Stimulated activated CD4-positive, alpha-beta T cell treated with anti-CD3 and anti-CD28 coated beads, Interleukin-4, amount 100 ng/mL, for 4 hours (primary cell): ENCODE measurements at places on chromosomes 1 and 21.

DNA sequence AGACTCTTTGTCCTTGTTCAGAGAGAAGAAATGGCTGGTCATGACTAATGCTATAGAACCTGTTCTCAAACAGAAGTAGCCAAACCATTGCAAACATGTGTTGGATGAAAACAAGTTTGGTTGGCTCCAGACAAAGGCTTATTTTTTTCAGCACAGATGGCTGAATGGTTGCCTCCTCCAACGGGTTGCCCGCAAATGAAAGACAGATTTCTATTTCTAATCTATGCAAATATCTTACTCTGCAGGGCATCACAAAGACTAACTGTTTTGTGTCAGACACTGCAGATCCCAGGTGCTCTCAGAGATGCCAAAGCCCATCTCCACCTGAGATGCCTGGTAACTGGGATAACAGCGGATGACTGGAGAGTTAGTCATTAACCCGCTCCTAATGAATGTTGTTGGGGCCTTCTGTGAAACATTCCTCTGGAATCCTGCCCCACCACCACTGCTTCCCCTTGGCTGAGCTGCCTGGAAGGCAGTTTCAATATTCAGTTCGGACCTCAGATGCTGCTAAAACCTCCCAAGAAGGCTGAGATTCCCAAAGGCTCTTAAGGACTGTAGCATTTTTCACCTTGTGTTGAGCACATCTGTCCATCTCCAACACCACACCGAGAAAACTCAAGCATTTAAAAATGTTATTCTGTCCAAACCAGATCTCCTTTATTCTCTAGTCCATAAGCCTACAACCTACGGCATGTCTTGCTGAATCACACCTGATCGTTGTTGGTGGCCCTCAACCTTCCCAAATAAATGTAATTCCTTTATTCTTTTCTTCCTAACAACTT, 104.4 kb downstream of the PTPN14 start:
- no peak for DNase-seq

- no peak for DNase-seq
Measured at GRCh38 chr1:51719146-51719545, 102.3 kb downstream of the OSBPL9 start.

DNA sequence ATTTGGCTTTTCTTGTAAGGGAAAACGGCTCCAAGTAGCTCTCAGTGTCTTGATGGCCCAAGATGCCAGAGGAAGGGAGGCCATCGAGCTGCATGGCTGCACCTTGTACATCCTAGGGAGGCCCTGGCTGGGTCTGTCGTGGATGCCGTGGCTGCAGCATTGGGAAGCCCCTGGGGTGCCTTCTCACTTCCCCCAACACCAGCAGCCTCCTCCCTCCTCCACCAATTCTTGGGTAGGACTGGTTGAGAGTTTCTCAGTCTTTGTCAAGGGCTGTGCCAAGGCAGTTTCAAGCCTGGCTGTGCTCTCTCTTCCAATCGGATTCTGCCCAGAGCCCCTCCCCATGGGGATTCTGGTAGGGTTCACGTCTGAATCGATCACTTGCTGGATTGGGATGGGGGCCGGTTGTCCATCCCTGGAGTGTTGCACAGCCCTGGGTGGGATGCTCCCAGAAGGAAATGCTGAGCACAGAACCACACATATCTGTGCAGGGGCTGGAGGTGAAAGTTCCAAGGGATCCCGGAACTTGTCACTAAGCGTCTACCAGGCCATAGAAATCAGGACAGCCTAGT, 14.0 kb upstream of the SPSB1 start:
- DNase-seq = no peak

- no peak for DNase-seq
Measured at GRCh38 chr1:25889470-25889869, 14.0 kb upstream of the PAQR7 start.

DNA sequence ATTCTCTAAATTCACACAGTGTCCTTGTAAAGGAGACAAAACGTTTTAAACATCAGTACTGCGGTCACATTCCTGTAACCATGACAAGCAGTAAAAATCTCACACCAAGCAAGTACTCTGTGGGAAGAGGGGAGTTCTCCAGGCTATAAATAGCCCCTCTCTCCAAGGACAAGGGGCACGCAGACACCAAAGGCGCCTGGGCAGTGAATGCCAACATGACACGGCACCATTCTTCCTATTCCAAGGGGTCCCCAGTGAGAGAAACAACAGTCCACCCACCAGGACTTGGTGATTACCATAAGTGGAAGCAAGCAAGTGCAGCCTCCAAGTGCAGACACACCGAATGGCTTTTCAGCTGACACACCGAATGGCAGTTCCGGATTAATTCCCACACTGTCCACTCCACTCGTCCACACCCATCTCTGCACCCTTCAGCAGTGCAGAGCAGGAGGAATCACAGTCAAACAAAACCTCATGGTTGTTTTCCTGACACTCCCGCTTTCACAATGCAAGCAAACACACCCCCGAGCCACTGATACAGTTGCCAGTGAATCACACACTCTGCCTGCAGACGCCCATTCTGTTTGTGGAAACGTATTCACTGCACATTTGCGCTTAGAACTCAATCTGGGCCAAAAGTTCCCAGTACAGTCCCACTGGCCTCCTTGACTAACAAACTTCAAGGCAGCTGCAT, 1.8 kb downstream of the PTTG1IP start:
- peak; percentile 21 for DNase-seq

DNA sequence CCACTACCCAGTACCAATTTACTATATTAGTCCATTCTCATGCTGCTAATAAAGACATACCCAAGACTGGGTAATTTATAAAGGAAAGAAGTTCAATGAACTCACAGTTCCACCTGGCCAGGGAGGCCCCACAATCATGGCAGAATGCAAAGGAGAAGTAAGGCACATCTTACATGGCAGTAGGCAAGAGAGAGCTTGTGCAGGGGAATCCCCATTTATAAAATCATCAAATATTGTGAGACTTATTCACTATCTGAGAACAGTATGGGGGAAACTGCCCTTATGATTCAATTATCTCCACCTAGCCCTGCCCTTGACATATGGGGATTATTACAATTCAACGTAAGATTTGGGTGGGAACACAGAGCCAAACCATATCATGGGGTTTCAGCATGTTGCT, 6.4 kb downstream of the CD58 start:
- DNase-seq = no peak

DNA sequence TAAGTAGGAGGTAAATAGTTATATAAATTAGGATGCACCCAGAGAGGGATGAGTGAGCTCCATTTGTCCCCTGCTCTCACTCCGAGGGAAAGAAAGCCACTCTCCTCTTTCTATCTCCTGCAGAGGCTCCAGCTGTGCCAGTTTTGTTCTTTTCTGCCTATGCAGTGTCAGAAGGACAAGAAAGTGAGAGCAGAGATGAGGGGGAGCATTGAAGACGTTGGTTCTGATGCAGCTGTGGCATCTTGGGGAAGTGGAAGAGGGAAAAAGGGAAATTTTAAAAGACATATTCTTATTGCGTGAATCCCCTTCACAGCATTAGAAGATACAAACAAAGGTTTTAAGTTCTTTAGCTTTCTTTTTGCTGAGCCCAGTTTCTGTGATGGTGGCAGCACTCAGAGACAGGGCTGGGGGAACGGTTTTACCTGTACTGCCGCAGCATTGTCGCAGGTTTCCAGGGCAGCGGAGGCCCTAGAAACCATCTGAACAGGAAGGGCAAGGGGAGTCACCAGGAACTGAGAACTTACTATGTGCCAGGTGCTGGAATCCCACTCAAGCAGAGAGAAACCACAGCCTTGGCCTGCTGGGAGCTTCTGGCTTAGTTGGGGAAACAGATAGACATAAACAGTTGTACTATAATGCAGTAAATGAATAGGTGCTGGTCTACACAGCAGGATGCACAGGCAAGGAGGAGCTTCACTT, 44.9 kb upstream of the USP24 start:
- DNase-seq = no peak

DNA sequence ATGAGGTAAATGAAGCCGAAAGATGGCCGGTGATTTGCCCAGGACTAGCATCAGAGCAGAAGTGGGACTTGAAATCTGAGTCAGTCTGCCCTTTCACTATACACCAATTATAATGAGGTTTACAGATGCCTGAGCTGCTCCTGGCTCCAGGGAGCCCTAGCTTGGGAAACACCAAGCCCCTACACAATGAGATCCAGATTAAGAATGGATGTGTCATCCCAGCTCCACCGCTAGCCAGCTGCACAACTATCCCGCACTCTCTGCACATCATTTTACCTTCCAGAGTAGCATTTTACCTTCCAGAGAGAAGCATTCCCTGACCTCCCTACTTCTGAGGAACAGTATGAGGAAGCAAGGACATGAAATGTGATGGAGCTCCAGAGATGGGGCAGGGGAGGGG, 27.0 kb downstream of the SERTAD4 start:
- DNase-seq = no peak

DNA sequence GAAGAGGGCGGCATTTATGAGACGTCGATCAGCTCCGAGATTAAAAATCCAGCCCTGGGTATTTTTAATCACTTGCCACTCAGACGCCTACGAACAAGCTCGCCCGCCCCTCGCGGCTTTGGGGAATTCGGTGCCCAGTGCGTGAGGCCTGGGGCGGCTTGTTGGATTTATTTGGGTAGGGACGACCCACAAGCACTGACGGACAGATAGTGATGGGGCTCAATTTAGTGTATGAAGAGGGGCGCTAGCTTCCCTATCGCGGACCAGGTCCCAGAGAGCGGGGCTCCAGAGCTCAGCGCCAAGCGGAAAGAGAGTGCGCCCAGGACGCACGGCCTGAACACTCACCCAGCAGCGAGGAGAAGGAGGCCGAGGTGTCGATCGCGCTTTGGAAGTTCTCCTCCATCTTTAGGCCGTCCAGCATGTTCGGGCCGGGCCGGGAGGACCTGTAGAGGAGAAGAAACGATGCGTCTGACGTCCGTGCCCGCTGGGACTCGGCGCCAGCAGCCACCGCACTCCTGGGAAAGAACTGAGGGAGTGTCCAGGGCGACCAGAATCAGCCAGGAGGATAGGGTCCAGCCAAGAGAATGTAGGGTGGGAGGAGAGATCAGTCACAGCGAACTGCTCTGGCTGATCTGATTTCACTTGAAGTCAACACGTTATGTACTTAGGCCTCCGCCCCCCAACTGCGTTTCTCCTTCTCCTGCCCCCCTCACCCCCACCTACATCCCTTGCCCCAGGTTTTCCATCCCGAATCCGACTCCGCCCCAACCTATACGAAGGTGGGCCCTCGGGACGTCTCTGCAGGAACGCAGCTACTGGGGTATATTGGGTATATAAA, 1.2 kb downstream of the LMX1A start:
- DNase-seq = no peak

DNA sequence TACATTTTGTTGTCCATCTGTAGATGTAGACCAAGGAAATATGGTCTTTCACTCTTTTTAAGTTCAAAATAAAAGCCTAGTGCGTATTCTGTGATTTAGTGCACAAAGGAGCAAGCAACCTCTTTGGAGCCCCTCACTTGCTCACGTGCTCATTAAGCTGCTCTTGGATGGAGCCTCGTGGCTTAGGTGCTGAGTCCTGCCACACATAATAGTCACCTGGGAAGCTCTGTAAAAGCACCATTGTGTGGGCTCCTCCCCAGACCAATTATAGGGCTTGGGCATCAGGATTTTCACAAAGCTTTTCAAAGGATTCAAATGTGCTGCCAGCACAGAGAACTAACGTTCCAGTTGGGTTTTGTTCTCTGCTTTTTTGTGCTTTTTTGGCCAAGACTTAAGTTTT, 85.0 kb downstream of the PCP4 start:
- DNase-seq = no peak

GRCh38 chr1:25456502-25456901, 25.8 kb downstream of the MACO1 start:
- no peak for DNase-seq

GRCh38 chr1:8016210-8016894, 9.8 kb downstream of the ERRFI1 start:
- DNase-seq = no peak

- DNase-seq = no peak
Measured at GRCh38 chr1:2031546-2032540, 12.7 kb downstream of the GABRD start.

GRCh38 chr1:236914375-236914774, 89.9 kb downstream of the MT1HL1 start:
- no peak for DNase-seq

GRCh38 chr21:14620152-14620551, 74.0 kb upstream of the SAMSN1 start:
- no peak for DNase-seq

DNA sequence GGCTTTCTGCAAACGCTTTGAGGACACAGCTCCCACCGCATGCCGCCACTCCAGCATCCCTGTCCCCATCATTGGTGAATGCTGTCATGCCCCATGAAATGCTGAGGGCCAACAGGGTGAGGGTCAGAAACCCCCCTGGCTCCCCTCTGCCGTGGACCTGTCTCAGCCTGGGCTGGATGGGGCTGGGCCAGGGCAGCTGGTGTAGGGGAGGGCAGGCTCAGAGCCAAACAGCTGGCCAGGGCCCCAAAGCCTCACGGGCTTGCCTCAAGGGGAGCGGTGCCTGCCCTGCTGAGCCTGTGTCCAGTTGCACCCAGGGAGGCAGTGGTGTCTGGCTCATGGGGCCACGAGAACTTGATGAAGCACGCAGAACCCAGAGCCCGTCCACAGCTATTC, 49.7 kb downstream of the S100B start:
- no peak for DNase-seq
